ENCODE measurements at places on chromosomes 7 and 10.

DNA sequence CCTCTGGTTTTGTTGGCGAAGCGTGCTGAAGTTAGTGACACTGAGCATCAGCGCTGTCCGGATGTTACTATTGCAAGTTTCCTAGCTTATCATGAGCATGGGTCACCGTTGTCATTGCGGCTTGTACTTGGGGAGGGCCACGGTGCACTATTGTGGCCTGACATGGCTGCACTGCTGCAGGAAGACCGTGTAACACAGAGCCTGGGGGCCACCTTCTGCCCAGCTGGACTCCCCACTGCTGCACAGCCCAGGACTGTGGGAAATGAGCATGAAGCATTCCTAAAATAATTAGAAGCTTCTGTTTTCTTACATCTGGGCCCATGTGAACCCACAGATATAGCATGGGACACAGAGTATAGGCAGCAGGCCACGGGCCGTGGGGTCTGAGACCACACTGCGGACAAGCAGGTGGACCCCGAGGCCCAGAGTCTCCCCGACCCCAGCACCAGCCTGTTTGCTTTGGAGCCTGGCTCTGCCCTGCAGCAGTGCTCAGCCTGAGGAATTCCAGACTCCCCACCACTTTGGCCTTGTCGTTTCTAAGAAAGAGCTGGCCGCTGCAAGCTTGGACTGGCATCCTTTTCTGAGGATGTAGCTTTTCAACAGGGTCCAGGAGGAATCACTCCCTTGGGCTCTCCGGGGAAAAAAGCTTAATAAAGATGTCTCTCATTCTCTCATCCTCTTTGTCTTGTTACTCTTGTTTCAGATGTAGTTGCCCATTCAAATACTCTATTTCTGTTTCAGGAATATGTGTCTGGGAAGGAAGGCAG is 179.2 kb downstream of the CCDC3 start:
- DNase-seq: no peak

- DNase-seq: no peak
Observed at GRCh38 chr10:120360571-120360970, 96.5 kb upstream of the PLPP4 start.

DNA sequence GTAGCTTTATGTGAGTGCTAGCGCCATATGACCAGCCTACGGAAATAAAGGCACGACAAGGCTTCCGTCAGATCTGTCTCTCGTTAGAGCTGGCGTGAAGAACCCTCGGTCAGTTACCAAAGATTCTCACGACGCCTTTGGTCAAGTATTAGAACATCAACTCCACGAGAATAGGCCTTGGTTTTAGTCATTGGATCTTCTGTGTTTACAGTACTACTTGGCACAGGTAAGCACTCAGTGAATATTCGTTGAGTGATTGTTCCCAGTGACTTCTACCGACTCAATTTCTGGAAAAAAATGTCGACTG is 316 bp downstream of the RBM48 start:
- no peak for DNase-seq

GRCh38 chr10:22976534-22976933 is 48.7 kb downstream of the ARMC3 start:
- no peak for DNase-seq

DNA sequence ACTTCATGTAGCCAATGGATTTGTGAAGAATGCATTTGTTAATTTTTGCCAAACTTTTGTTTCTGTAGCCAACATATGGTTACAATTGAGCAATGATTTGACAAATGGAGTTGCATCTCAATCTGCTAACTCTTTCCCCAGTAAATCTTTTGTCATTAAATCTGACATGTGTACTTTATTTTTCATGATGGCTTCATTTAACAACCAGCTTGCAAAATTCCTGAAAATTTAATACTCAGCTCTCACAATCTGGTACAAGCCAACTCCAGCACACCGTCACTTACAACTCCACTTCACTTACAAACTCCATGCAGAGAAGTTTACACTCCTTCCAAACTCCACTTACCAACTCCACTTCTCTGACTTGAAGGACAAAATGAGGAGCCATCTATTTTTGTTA is 26.5 kb upstream of the HIBADH start:
- no peak for DNase-seq

DNA sequence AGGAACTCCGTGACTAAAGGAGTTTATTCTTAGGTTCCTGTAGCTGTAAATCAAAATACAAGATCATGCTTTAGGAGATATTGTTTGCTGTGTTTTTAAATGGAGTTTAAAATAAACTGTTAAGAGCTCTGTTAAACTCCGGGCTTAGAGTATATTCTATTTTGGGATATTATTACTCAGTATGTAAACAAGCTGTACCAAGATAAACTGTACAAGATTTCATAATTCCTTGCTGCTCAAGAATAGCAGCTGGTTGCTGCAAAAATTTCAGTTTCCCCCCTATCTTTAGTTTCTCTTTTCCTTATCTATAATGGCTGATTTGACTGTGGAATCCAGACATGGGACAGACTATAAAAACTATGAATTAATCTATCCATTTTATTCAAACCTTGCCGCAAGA is 215.7 kb downstream of the HTR7 start:
- no peak for DNase-seq

- no peak for DNase-seq
Observed at GRCh38 chr7:130112662-130113425, 42.5 kb downstream of the KLHDC10 start.

- DNase-seq: no peak
Observed at GRCh38 chr7:35548291-35548690, 146.6 kb downstream of the HERPUD2 start.

- DNase-seq: peak; percentile 82
Observed at GRCh38 chr10:97024168-97025073, 161.3 kb downstream of the SLIT1 start.

DNA sequence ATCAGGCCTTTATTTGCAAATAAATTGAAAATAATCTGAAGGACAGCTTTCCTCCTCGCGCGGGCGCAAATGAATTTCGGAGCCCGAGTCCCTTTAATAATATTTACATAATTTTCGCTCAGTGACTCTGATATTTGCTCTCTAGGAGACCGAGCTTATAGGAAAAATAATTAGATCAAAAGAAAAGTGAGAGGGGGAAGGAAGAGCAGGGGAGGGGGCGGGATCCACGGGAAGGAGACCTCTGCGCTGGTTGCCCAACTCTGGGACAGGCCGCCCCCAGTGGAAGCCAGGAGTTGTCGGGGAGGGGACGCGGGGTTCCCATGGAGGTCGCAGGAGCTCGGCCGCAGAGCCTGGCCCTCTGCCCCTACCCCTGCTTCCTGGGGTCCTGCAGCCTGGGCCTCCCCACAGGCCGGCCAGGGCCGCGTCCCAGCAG is 5.8 kb downstream of the UNCX start:
- no peak for DNase-seq

DNA sequence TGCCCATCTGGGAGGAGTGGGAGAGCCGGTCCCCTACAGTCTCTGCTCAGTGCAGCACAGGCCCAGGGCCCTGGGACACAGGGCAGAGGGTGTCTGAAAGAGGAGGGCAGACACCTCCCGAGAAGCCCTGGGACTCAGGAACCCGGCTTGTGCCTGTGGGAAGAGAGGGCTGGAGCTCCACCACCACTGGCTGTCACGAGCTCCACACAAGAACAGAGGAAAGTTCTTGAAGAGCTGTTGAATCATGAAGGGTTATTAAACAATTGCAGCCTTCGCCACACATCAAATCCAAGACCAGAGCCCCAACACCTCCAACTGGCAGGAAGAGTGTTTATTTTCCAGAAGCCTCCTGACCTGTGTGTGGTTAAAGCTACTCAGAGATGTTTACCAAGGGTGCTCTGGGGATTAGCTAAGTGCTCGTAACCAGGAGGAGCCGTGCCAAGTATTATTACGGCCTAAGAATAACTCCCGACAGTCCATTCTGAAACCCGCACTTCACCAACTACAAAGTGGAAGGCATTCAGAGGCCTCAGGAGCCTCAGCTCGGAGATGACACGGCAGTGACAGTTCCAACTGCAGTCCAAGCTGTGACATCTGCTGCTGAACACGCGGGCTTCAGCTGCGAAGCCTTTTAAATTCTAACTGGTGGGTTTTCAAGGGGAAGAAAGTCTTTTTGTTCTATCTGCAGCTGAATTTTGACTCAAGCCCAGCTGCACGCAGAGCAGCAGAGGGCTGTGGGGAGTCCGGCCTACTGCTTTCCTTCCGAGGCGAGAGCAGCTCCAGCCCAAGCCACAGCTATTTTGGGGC is 75.1 kb downstream of the MAD1L1 start:
- peak; percentile 52 for DNase-seq

GRCh38 chr7:107318523-107319160 is 149.8 kb downstream of the HBP1 start:
- DNase-seq: no peak

GRCh38 chr7:55449205-55449991 is 84.3 kb downstream of the LANCL2 start:
- no peak for DNase-seq

DNA sequence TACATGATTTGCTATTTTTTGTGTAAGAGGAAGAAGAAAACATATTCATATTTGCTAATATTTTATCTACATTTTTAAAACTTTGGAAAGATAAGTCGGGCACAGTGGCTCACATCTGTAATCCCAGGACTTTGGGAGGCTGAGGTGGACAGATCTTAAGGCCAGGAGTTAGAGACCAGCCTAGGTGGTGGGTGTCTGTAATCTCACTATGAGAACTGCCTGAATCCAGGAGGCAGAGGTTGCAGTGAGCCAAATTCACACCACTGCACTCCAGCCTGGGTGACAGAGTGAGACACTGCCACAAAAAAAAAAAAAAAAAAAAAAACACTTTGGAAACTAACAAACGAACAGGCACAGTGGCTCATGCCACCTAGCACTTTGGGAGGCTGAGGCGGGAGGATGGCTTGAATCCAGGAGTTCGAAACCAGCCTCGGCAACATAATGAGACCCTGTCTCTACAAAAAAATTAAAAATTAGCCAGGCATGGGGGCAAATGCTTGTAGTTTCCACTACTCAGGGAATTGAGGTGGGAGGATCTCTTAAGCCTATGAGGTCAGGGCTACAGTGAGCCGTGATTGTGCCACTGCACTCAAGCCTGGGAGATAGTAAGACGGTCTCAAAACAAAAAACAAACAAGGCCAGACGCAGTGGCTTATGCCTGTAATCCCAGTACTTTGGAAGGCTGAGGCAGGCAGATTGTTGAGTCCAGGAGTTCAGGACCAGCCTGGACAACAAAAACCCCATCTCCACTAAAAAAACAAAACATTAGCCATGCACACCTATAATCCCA is 25.6 kb downstream of the HERC4 start:
- DNase-seq: no peak

Data from psoas muscle (tissue), 8 donors.